ENCODE measurements at places on chromosomes 7 and 10.

DNA sequence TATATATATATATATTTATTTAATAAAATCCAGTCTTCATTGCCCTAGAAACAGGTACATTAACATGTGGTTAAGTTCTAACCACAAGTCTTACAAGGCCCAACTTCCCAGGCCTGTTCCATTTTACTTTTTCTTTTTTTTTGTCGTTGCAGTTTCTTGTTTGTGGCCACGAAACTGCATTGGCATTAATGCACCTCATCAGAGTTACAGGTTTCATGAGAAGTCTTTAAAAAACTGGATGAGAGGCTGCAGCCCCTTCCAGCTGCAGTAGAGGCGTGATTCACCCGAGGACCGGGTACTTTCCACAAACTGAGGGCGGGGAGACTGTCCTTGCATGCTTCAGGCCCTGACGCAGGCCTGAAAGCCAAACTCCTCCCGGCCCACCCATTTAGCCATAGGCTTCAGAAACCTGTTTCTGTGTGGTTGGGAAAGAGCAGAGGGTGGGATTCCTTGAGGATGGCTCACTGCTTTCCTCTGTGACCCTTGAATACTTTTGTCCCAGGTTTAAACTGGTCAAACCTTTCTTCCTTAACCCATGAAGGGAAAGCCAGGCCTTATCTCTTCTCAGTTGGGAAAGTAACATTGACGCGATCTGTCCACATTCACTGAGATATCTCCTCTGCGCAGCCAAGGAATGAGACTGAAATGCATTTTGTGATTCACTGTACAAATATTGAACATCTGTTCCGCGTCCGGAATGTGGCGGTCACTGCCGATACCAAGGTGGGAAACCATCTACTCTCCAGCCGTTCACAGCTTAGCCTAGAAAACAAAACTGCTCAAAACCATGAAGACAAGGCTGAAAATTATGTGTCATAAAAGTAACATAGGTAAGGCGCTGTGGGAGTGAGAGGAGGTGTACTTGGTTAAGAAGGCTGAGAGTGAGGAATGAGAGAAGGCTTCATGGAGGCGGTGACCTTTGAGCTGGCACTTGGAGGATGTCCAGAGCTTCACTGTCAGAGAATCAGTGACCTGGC, 311.7 kb downstream of the GATA3 start:
- no peak for DNase-seq

GRCh38 chr7:132243463-132243862, 332.8 kb downstream of the PLXNA4 start:
- DNase-seq, result peak; percentile 4

DNA sequence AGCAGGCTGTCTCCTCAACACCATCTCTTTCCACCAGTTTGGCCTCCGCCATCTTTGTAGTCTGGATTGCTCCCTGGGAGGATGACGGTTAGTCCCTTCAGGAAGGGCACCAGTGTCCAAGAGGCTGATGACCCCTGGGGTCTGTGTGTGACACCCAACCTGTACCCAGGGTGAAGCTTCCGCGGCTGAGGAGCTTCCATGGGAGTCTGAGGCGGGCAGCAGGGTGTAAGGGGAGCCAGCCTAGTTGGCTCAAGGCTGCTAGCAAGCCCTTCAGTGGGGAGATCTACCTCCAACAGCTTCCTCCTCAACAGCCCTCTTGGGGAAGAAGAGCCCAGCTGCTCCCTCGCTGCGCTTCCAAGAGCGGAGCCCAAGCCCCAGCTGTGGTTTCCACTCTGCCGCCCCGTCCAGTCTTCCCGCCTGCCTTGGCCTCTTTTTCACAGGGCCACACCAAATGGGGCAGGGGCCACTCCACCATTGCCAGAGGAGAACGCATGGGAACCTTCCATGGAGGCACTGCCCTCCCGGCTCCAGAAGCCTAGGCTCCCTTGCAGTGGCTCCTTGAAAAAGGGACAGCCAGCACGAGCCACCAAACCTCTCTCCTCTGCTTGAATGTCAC, 57.4 kb downstream of the TMEM209 start:
- DNase-seq, result no peak

GRCh38 chr10:112271982-112272381, 11.2 kb upstream of the TECTB start:
- peak; percentile 66 for DNase-seq

- DNase-seq, result no peak
Observed at GRCh38 chr10:119669975-119670640, 18.9 kb downstream of the BAG3 start.

GRCh38 chr10:22823109-22823508, 104.7 kb upstream of the ARMC3 start:
- no peak for DNase-seq

GRCh38 chr10:75959209-75959608, 527.8 kb downstream of the LRMDA start:
- DNase-seq, result peak; percentile 55

- DNase-seq, result no peak
Observed at GRCh38 chr7:135662123-135662372, 266 bp upstream of the STMP1 start.

GRCh38 chr10:42985436-42986316, 91.2 kb upstream of the RET start:
- no peak for DNase-seq

DNA sequence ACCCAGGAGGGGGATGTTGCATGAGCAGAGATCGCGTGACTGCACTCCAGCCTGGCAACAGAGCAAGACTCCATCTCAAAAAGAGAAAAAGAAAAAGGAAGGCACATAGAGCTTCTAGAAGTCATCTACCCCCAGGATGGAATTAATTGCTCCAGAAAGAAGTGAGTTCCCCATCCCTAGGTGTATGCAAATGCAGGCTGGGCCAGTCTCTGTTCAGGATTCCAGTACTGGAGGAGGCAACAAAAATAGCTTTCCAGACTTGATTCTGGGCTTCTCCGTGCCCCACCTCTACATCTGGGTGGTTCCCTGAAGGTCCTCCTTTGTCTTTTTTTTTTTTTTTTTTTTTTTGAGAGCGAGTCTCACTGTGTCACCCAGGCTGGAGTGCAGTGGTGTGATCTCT, 28.6 kb downstream of the CASTOR2 start:
- no peak for DNase-seq

DNA sequence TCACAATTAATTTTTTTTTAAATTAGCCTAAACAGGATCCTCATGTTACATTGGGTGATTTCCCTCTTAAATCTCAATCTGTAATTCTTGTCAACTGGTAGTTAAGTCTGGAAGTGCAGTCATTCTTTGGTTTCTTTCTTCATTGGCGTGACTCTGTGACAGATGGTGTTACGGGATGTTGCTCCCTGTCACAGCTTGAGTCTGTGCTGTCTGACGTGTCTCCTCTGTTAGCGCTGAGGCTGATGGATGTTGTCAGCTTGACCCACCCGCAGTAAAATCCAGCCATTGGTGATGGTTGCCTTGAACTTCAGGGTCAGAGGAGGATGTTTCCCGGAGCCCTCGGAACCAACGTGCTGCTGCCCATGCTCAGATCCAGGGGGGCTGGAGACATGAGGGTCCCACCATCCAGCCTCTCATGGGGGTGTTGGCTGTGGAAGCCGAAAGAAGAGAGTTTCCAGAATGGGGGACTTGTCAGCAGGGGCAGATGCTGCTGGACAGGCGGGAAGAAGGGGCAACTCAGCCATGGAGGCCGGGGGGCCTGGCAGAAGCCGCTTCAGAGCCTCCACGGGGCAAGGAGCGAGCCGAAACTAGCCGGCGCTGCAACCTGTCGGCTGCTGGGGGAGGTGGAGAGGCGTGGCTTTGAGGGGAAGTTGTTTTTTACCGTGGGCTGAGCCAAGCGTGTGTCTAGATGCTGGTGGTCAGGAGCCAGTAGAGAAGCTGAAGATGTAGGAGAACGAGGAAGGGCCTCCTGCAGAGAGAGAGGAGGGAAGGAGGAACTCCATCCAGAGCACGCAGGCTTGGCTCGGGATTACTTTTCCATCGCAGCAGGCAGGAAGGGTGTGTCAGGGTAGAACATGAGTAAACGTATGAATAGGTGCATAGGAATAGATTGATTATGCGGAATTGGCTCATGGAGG, 3.5 kb downstream of the SUN1 start:
- DNase-seq, result no peak

DNA sequence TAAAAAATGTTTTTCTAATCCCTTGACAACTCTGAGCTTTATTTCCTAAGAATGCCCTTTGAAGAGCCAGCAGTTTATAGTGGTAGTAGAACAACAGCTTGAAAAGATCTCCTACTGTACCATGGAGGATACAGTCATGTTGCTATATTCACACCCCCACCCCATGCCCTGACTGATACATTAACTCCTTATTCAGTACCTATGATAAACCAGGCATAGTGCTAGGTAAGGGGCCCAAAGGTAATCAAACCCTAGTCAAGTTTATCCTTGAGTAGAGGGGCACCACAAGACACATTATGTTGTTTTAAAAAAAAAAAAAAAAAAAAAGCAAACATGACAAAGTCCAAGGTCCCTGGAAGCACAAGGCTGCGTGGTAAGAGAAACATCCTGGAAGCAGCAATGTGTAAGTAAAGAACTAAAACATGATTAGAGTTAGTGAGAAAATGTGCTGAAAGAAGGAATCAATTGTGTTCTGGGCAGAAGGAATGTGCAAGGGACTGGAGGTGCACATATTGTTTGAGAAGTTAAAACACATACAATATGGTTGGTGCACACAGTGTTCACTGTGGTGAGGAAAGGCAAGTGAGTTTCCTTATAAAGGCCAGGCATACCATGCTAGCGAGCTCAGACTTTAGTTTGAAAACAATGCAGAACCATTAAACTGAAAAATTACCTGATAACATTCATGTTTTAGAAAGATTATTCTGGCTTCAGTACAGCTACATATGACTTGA, 51.2 kb downstream of the PDE1C start:
- no peak for DNase-seq

DNA sequence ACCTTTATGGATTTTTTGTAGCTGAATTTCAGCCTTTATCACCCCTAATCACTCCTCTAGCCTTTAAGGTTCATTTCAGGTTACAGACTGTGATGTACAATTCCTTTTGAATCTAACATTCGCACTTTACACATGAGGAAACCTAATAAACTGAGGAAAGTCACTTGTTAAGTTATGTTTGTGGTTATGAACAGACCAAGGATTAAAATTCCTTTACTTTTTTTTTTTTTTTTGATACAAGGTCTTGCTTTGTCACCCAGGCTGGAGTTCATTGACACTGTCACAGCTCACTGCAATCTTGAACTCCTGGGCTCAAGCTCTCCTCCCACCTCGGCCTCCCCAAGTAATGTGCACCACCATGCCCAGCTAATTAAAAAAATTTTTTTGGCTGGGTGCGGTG, 3.6 kb downstream of the MCU start:
- DNase-seq, result no peak

GRCh38 chr10:6838118-6838517, 258.0 kb upstream of the PRKCQ start:
- no peak for DNase-seq

Measured in AG04449 (cell line).